T1000 (cell line): ENCODE measurements at places on chromosomes 2 and 18.

- DNase-seq, result peak; percentile 20
Measured at GRCh38 chr2:202687276-202687675, 52.5 kb downstream of the FAM117B start.

- no peak for DNase-seq
Measured at GRCh38 chr2:150046810-150047209, 440.7 kb downstream of the RND3 start.

DNA sequence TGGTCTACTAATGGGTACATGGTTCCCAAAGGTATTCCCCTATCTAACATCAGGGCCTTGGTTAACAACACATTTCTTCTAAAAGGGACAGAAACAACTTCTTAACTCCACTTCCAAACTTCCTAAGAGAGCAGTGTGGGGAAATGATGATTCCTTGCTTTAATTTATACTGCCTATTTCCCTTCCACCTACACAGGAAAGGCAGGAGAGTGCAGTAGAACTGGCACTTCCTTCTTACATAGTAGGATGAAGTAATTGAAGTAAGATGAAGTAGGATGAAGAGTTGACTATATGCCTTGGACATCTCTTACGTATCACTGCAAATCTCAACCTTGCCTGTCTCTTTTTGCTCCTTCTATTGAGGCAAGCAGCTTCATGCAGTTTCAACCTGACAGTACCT is 54.7 kb downstream of the CD28 start:
- no peak for DNase-seq

DNA sequence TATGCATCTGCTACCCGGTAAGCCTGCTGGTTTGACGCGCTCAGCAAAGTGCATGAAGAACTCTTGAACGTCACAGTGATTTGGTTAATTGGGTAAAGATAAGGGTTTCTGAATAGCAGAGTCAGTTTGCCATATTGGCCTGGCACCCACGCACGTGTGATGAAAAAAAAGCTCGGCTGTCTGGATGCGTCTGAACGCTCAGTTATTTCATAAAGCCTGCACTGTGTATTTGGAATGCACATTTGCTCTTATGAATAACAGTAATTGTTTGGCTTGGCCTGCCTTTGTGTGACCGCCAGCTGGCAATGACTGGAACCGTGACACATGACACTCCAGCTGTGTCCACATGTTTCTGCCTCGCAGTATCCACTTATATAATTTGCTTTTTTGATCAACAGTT is 129.2 kb upstream of the MEIS1 start:
- no peak for DNase-seq

GRCh38 chr18:63773551-63773950 is 1.7 kb upstream of the SERPINB7 start:
- no peak for DNase-seq

DNA sequence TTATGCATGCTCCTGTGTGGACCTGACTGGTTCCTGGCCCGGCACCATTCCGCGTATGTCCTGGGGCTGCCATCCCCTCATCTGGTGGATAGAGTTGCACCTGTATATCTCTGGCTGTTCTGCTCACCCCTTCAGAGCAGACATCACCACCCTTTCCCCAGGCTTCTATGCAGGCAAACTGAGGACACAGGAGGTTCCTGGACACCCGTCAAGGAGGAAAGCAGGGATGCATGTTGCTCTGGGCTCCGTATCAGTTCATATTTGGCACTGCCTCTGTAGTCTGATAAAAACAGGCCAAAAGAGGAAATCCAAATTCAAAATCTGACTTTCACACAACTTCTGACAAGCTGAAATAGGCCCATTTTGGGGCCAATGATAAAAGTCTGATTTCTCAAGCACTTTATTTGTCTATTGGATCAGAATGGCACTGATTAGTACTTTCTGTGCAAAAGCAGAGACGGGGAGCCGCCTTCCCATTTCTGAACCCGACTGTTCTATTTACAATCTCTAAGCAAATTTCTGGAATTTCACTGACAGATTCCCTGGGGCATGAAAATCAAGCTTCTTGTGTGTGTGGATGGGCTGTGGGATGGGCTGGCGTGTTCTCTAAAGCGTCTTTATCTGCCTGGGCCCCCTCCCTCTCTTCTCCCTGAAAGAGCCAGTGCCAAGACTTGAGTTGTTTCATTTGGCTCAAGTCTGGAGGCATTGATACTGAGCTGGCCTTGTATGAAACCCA is 96.9 kb downstream of the SETBP1 start:
- no peak for DNase-seq

- no peak for DNase-seq
Measured at GRCh38 chr2:17581831-17582230, 41.3 kb downstream of the VSNL1 start.

DNA sequence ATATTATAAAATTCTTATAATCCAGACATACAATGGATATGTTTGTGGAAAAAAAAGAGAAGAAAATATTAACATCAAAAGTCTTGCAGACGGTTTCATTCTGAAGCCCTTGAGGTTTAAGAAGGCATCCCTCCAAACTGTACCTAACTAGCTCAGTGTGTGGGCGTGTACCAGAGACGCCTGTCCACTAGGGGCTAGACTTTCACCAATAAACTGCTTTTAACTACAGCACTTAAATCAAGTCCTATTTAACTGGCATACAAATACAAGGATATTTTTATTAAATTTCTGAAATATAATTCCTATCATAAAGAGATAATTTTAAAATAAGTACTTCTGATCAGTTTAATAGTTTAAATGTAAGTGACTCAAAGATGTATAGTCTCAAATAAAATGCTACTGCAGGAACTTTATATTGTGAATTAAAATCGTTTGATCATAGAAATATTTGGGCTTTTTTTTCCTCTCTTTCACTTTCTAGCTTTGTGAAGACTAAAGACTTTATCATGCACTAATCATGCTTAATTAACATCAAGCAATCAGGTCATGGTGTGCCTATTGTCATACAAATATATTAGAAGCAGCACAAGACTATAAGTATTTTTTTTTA is 437.7 kb downstream of the SATB2 start:
- DNase-seq, result no peak

- no peak for DNase-seq
Measured at GRCh38 chr2:203341741-203342310, 13.6 kb downstream of the ABI2 start.

DNA sequence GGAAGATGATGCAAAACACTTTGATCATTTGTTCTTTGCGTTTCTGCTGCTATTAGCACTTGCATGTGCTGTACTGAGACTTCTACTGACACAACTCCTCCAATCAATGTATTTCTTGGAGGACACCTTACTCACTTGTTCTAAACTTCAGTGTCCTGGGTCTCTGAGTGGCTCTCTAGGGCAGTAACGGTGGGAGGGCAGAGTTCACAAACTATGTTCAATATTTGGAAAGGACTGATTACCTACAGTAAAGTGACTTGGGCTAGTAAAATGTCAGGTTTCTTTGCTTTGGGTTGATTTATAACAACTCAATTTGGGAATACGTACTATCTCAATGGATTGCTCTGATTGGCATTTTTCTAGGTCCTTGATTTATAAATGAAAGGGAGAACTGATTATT is 49.3 kb upstream of the PAX8 start:
- DNase-seq, result no peak

DNA sequence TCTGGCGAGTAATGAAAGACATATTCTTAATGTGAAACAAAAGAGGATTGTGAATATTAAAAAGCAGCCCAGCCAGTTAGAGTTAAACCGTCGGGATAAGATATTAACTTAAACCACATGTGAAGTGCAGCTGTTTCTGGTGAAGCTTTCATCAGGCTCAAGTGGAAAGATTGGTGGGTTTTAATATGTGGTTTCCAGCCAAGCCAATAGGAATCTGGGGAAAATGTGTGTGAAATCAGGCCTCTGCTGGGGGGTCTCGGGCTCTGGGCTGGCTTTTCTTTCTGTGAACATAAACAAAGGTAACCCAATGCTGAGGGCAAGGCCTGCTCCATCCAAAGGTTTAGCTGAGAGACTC is 279.6 kb downstream of the SLC4A3 start:
- no peak for DNase-seq

GRCh38 chr2:157439824-157440186 is 4.1 kb downstream of the CYTIP start:
- no peak for DNase-seq

DNA sequence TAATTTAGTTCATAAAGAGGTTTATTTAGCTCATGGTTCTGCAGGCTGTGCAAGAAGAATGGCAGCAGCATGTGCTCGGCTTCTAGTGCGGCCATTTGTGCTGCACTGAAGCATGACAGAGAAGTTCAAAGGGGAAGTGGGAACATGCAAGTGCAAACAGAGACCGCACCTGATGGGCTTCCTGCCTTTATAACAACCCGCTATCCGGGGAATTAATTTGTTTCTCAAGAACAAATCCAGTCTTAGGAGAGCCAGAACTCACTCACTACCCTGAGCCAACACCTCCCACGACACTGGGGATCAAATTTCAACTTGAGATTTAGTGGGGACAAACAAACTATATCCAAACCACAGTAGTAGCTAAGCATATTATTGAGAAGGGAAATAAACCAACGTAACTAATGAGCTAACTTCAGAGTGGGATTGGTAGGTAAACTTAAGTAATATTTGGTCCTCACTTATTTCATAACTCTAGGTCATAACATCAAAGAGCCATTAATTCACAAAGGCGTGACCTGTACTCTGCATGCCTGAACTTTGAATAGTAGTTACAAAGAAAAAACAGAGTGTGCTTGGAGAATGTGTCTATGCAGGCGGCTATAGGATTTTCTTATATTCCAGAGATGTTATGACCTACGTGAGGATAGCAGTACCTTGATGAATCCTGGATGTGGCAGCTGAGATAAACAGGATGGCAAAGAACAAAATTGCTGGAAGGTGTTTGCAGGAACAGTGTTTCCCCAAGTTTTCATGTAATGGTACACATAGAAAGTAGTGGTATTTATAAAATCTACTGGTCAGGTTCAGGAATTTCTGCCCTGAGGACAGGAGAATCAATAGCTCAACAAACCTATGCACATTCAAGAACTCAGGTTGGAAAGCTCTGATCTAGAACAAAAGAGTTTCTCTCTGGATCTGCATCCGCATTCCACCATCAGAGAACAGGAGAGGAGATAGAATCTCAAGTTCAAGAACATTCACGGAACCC is 845.9 kb upstream of the ID2 start:
- DNase-seq, result no peak

- no peak for DNase-seq
Measured at GRCh38 chr2:100909534-100910081, 89.7 kb downstream of the NPAS2 start.

GRCh38 chr18:38539371-38539770 is 973.8 kb upstream of the CELF4 start:
- DNase-seq, result no peak

DNA sequence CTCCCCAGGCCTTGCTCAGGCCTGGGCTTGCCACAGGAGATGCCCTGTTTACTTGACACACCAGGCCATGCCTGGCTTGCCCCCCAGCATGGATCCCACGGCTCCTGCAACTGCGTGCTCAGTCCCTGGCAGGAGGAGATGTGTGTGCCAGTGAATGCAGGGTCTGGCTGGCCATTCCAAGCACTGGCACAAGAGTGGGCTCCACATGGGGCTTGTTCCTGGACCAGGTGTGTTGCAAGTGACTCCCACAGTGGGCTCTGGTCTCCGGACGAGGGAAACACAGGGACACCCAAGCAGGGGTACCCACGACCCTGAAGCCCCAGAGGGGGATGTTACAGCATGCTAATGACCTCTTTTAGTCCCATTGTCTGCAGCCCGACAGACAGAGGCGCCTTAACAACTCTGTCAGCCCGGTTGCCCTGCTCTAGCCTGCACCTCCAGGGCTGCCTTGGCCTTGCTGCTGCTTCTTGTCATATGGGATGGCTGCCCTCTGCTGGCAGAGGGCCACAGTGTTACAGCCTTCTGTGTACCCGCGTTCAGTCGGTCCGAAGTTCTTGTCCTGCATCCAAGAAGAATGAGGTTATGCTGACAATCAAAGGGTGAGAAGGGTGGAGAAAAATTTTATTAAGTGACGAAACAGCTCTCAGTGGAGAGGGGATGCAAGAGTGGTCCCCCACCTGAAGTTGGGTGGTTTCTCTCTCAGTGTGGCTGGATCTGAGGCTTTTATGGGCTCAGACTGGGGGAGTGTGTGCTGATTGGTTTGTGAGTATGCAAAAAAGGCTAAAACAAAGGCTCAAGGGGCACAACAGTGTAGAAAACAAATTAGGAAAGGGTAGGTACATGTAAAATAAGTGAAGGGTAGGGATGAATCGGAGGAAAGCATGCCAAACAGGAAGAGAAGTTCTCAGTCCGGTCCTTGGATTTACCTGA is 180.4 kb downstream of the MBD5 start:
- DNase-seq, result no peak

- no peak for DNase-seq
Measured at GRCh38 chr2:207156451-207157161, 9.1 kb downstream of the KLF7 start.

DNA sequence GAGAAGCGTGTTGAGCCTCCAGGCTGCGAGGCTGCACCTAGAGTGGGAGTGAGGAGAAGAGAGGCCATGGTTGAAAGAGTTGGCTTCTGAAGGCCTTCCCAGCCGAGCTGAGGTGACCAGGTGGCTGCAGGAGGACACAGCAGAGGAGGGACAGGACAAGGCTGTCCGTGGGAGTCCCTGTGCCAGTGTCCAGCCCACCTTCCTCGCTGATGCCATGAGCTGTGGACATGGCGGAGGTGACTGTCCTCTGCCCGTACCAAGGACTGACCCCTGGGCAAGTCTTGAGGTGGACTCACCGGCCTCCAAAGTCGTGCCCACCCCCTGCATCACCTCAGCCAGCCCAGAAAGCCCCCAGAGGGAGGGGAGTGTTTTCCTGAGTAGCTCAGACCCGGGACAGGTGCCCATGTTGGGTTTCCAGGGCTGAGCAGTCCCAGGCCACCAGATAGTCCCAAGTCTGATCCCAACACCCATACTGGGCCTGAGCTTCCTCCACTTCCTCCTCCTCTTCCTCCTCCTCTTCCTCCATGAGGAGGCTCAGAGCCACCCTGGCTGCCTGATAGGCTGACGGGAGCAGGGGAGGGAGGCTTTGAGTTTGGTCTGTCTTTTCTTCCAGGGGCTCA is 43.0 kb upstream of the FOSL2 start:
- no peak for DNase-seq

DNA sequence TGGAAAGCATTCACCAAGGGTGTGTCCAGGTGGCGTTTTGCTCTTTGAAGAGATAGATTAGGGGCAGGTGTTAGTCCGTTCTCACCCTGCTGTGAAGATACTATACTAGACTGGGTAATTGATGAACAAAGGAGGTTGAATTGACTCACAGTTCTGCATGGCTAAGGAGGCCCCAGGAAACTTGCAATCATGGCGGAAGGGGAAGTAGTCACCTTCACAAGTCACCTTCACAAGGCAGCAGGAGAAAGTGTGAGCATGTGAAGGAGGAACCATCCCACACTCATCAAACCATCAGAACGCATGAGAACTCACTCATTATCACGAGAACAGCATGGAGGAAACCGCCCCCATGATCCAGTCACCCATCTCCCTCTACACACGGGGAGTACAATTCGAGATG is 135.7 kb upstream of the NFATC1 start:
- no peak for DNase-seq

- DNase-seq, result no peak
Measured at GRCh38 chr2:1843646-1844045, 99.3 kb upstream of the PXDN start.
